ENCODE measurements at places on chromosomes 5 and 9. TPM values are rescaled to one million over a fixed set of nuclear protein-coding genes. Genes with fewer than 3 reads are reported as not detected.

NR5A1 gene
- not detected for total RNA-seq

COL5A1 gene
- total RNA-seq, result 56.0 TPM

PTPDC1 gene
- total RNA-seq, result 11.5 TPM

ACOT12 gene
- total RNA-seq, result not detected

- DNase-seq, result no peak
Measured at GRCh38 chr5:35056686-35057085, 8.9 kb upstream of the AGXT2 start.

DNA sequence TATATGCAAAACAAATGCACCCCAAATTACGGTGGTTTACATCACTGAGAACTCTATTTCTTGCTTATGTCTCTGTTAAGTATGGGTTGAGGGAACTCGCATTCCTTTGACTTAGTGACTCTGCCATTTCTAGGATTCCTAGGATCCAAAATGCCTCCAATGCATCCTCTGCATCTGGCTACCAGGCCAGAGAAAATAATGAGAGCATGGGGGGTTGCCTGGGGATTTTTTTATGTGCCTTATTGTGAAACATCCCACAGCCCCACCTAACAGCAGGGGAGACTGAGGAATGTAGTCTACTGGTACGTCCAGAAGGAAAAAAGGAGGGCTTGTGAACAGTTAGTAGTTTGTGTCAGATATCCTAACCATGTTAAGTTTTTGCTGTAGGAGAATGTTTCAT, 466.0 kb upstream of the ARRDC3 start:
- DNase-seq, result no peak

DNA sequence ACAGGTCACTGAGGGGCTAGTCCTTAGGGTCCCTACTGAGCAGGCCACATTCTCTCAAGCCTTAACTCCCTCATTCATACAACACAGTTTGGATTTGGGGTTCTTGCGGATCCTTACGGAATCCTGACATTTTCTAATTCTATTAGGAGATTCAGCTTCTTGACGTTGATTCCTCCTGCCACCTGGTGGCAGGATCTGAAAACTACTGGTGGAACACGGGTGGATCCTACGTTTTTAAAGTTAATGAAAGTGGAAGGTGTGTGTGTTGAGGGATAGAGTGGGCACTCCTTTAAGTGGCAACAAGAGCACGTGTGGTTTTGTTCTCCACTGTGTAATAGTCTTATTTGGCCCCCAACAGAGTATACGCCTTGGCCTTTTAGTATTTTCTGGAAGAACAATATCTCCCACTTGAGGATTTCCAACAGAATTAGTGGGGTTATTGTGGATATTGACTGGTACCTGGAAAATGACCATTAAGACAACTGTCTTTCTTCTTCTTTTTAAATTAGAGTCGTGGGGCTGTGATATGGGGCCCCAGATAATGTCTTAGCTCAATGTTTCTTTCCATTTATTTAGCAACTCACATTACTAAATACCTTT, 25.2 kb downstream of the SLC28A3 start:
- peak; percentile 51 for DNase-seq

- DNase-seq, result no peak
Measured at GRCh38 chr5:72790186-72790585, 26.3 kb upstream of the TNPO1 start.

DNA sequence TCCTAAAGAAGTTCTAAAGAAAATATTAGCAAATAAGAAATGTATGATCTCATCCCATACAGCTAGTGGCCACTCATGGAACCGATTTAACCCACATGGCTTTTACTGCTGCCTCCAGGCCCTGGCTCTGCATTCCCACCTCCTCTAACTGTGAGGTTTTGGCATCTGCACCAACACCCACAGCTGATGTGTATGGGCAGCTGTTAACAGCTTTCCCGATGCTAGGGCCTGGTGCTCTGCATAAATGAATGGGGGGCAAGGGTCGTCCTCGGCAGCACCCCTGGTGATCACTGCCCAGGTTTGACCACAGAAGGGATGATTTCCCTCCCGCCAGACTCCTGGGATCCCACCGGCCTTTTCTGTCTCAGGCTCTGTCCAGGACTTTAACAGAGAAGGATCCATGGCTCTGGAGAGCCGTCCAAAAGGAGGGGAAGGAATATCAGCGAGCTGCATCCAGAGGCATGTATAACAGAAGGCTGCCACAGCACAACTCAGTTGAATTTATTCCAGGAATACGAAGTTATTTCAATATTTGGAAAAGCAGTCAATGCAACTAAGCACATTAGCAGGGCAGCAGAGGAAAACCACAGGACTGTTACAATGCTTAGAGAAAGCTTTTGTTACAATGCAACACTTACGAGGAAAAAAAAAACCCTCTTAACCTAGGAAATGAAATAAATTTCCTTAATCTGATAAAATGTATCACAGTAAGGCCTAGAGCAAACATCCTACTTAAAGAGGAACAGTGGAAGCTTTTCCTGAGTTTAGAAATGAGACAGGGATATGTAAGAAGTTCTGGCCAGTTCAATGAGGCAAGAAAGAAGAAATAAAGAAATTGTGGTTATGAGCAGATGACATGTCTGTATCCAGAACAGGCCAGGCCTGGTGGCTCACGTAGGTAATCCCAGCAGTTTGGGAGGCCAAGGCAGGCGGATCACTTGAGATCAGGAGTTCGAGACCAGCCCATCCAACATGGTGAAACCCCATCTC, 63.1 kb downstream of the NACC2 start:
- DNase-seq, result peak; percentile 53

GRCh38 chr5:124650147-124650561, 96.3 kb downstream of the ZNF608 start:
- DNase-seq, result no peak

GRCh38 chr9:6553866-6554265, 91.7 kb downstream of the GLDC start:
- DNase-seq, result no peak

DNA sequence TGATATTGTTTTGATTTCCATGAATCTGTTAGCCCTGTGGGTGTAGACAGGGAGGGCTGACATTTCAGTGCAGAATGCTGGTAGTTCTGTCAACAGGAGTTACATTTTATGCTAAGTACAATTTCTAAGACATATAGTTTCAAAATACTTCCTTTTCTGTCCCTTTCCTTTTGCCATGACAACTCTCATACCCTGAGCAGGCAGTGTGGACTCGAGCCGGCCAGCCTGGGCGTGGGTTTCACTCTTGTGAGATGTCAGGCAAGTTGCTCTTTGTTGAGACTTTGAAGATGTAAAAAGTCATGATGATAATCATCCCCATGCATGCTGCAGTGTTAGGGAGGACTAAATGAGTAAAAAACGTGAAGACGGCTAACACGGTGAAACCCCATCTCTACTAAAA, 197.9 kb downstream of the CFAP90 start:
- no peak for DNase-seq

DNA sequence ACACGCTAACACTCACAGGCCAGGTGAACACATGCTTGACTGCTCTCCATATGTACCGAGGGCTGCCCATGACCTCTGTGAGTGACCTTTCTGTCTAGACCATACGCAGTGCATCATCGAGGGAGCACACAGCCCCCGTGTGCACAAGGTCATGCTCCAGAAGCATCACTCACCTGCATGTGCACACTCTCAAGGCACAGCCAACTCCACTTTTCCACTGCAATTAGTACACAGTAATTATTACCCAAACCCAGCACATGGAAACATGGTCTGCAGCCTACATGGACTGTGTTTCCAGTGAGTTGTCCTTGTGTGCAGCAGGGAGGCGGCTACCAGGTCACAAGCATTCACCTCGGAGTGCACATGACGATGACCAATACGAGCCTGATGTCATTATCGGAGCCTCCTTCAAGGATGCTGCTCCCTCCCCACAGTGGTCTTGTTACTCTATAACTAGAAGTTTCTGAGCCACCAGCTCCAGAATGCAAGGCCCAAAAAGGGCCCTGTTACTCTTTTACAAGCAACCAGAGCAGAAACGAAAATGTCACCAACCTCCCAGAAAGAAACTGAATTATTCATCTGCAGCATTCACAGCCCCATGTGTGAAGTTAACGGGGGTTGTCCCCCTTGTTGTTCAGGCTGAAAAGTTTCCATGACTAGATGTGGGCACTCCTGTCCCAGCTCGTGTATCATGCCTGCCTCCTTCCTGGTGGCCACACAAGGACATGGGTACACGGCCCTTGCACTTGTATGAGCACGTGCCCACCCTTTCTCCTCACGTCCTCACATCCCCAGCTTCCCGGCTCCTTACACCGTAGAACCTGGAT, 31.2 kb downstream of the SEMA4D start:
- DNase-seq, result no peak

DNA sequence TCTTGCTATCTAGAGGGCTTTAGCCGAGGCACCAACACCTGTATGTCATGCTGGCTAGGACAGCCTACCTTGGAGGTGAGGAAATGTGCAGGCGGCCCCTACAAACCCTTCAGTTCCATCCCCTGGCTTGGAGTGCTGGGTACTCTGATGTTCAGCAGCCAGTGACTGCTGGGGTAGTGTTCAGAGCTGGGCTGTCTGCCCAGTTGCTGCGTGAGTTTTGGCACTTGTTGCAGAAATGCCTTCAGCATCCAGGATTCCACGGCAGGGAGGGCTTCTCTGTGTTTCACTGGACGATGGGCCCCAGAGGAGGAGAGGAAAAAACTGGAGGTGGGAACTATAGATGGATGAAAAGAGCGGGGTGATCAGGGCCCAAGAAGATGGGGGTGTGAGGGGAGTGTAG, 10.4 kb downstream of the SWI5 start:
- DNase-seq, result no peak

DNA sequence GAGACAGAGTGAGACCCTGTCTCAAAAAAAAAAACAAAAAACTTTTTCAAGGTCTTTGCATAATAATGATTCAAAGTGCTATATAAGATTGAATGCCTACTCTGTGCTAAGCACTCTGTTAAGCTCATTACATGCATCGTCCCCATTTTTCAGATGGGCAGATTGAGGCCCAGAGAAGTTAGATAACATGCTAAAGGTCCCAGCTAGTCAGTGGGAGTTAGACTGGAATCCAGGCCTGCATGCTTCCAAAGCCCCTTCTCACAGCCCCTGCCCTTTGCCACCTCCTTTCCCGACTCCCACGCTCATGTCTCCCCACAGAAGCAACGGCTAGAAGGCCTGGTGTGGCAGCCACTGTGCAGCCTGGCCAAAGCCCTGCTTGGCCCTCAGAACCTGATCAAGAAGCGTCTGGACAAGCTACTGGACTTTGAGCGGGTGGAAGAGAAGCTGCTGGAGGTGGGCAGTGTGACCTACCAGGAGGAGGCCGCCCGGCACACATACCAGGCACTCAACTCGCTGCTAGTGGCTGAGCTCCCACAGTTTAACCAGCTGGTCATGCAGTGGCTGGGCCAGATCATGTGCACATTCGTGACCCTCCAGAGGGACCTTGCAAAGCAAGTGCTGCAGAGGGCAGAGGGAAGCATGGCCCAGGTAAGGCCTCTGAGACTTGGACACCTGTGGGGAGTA, 40.3 kb downstream of the ARHGEF37 start:
- no peak for DNase-seq
